ENCODE measurements at places on chromosomes 16 and 17.

DNA sequence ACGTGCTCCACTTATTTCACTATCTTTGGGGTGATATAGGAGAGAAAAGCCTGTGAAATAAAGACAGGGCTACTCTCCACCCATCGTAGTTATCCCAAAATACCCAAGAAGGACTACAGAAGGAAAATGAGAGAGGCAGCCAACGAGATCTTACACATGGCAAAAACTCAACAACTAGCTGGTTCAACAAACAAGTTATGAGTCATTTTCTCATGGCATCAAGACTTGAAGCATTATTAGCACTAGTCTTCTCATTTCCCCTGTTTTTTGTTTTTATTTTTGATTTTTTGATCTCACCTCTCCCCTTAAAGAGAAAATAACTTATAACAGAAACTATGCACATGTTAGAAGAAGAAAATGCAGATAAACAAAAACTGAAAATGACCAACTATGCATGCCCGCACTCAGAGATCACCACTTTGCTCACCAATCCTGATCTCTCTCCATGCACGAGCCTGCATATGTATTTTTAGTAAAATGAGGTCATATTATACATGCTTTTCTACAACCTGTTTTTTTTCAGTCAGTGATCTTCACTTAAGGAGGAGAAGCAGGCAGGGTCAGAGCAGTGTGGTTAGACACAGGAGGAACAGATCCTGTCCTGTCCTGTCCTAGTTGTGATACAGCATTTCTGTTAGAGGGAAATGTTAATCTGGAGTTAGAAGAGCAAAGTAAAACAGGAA is 22.8 kb downstream of the FAM117A start:
- DNase-seq: no peak

- DNase-seq: no peak
These were observed 51.9 kb downstream of the COG7 start for GRCh38 chr16:23401139-23401538.

DNA sequence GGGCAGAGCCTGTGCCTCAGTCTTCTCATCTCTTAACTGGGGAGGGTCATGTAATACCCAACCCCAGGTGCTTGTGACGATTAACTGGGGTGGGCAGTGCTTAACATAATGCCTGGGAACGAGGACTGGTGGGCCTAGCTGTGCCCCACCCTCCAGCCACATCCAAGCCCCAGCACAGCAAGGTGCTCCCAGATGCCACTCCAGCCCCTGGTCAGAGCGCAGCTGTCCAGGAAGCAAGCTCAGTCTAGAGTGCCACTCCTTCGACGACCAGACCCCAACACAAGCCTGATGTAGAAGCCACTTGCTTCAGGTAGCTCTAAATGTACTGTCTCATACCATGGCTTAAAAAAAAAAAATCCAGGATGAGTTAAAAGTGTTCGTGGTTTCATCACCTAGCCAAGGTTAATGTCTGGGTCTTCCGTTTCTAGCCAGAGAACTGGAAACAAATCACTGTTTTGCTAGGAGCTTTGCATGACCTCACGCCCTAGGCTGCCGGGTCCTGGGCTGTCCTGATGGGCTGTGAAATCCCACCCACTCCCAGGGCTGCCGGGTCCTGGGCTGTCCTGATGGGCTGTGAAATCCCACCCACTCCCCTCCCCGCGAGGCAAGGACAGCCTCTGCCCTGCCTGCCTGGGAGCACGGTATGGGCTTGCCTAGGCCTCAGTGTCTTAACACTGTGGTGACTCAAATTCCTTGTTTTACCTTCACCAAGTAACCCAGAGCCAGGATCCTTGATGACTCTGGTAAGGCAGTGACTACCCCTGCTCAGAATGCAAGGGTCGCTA is 7.7 kb downstream of the MIEF2 start:
- no peak for DNase-seq

GRCh38 chr17:62194401-62194800 is 129.3 kb upstream of the MED13 start:
- DNase-seq: no peak

GRCh38 chr16:59886021-59886420 is 1151.9 kb upstream of the GOT2 start:
- DNase-seq: peak; percentile 57

- no peak for DNase-seq
These were observed 31.4 kb upstream of the CACNG5 start for GRCh38 chr17:66803474-66803951.

DNA sequence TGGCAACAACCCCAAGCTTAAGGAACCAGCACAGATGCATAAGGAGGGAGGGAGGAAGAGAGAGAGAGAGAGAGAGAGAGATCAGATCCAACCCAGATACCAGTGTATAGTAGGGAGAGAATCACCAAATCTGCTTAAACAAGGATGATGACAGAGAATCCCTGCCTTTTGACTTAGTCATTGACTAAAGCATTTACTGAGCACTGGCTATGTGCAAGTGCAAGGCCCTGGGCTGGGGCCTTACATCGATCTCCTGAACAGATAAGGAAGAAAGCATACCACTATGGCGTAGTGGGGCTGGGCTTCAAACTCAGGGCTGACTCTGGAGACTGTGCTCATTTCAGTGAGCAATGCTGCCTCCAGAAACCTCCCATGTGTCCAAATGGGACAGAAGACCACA is 15.8 kb downstream of the TSNAXIP1 start:
- DNase-seq: no peak

DNA sequence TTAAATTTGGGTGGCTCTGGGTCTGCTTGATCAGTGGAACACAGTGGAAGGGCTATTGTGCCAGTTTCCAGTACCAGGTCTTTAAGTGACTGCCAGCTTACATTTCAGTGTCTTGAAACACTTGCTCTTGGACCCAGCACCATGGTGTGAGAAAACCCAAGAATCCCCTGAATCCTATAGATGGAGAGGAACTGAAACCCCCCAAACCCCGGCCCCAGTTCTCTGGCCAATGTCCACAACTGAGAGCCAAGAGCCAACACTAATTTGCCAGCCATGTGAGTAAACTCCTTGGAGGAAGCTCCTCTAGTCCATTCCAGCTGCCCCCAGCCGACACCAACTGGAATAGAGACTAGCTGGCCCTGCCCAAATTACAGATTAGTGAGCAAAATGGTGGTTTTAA is 2.4 kb upstream of the ARL2BP start:
- no peak for DNase-seq

DNA sequence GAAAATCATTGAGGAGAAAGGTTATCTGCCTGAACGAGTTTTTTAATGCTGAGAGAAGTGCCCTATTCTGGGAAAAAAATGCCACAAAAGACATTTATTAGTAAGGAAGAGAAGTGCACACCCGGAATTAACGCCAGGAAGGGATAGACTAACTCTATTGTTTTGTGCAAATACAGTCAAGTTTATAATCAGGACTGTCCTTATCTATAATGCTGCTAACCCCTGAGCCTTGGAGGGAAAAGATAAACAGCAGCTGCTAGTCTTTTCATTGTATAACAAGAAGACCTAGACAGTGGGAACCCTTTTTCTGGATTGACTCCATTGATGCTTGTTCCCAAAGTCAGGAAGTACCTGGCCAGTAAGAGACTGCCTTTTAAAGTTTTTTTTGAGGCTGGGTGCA is 26.5 kb downstream of the BCAS3 start:
- no peak for DNase-seq

- DNase-seq: peak; percentile 73
These were observed 44.3 kb downstream of the SOCS3 start for GRCh38 chr17:78315355-78316114.

- no peak for DNase-seq
These were observed 20.2 kb upstream of the MAPT start for GRCh38 chr17:45874151-45874550.

- DNase-seq: no peak
These were observed 8.9 kb downstream of the METTL22 start for GRCh38 chr16:8630255-8630953.

DNA sequence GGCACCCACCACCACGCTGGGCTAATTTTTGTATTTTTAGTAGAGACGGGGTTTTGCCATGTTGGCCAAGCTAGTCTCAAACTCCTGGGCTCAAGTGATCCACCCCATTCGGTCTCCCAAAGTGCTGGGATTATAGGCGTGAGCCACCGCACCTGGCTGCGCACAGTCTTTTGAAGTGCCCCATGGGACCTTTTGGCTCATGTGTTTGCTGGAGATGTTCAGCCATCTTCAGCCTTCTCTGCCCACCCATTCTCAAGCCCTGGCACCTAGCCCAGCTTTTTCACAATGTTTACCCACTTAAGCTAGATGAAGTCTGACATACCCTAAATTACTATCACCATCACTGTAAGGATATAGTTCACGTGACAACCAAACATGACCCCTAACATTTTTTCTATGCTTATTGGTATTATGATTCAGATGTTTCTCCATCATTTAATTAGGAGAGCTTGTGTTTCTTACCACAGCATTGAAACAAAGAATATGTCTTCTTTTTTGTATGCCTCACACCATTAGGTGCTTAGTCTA is 32.3 kb downstream of the PECAM1 start:
- DNase-seq: no peak

DNA sequence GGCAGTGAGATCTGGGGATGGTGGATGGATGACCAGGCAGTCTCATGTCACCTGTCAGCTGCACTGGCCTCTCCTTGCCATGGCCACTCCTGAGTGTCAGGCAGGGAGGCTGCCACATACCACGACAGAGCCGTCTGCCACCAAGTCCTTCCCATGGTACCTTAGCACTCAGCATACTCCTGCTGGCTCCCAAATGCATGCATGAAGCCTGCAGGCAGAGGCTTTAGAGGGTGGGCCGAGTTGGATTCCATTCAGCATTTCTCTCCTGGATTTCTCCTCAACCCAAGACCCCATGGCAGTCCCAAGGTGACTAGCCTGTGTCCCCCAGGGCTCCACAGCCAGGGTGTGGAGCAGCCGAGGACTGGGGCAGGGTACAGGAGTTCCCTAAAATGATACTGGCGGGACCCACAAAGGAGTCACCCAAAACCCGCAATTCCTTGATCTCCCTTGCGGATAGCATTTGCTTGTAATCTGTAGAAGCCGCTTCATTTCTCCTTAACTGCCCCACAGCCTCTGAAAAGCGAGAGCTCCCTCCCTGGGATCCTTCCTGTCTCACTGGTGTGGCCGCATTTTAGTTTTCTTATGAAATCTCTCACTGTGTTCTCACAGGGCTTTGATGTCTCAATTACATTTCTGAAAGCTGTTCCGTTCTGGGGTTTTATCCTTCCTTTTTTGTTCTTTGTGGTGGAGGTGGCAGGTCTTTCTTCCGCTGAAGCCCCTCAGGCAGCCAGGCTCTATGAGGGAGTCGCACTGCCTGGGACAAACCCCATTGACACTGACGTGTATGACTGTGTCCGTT is 141.4 kb downstream of the SOCS1 start:
- DNase-seq: no peak

- DNase-seq: peak; percentile 17
These were observed 82.0 kb upstream of the PLCG2 start for GRCh38 chr16:81696961-81697615.

DNA sequence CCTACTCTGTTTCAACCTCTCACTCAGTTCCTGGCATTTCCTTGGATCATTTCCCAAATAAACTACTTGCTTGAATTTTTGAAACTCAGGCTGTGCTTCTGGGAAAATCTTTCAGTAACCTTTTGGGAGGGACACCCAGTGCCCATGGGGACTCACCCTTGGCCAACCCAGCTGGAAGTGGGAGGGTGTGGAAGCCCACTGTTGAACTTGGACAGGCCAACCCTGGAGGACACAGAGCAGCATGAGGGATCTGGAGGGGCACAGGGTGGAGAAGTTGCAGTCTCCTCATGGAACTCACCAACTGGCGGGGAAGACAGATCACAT is 11.2 kb downstream of the RTN4RL1 start:
- DNase-seq: no peak

DNA sequence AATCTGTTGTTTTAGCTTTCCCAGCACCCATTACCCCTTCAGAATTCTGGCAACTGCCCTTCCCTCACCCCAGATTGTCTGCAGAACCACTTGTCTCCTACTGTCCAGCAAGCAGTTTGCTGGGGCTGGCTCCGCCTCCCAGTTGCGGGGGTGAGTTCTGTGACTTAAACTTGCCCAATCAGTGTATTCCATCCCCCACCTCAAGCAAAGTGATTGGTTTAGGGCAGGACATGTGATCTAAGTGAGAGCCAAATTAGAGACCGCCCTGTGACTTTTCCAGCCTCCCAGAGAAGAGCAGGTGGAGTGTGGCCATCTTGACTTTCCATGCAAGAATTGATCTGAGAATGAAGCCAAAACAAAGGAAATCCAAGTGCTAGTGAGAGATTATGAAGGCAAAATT is 22.7 kb upstream of the SRCIN1 start:
- DNase-seq: peak; percentile 30

DNA sequence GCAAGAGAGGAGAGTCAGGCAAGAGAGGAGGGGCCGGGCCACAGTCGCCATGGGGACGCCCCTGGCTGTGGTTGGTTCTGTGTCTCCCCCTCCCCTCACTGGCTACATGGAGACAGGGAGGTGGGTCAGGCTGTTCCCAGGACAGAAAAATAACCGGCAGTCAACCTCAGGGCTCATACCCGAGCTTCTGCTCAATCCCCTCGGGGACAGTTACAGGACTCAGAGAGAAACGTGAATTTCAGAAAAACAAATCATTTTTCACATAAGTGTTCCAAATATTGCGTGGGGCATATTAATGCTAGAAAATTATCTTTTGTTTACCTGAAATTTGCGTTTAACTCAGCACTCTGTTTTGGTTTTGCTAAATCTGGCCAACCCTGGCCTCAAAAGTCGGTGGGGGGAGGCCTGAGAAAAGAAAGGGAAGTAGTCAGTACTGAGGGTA is 22.2 kb upstream of the CPSF4L start:
- DNase-seq: no peak

GRCh38 chr17:16040710-16041251 is 41.2 kb downstream of the TTC19 start:
- no peak for DNase-seq

GRCh38 chr16:15031179-15031578 is 24.7 kb downstream of the NTAN1 start:
- no peak for DNase-seq

DNA sequence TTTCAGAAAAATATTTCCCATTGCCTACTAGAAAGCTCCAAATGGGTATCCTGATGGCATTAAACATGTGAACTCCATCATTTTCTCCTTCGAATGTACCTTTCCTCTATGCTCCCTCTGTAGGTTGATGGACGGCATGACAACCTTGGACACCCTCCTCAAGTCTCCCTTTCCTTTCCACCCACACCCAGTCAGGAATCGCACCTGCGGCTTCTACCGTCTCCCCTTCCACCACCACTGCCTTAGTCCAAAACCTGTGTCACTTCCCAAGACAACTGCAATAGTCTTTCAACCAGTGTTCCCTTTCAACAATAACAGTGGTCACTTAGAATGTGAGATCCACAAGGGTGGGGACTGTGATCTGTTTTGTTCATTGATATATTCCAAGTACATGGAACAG is 233.1 kb upstream of the AXIN2 start:
- peak; percentile 45 for DNase-seq

- DNase-seq: no peak
These were observed 23.7 kb downstream of the CNGB1 start for GRCh38 chr16:57947261-57947660.
